Occipital lobe (tissue), 3 donors: ENCODE measurements at places on chromosomes 2 and 18.

DNA sequence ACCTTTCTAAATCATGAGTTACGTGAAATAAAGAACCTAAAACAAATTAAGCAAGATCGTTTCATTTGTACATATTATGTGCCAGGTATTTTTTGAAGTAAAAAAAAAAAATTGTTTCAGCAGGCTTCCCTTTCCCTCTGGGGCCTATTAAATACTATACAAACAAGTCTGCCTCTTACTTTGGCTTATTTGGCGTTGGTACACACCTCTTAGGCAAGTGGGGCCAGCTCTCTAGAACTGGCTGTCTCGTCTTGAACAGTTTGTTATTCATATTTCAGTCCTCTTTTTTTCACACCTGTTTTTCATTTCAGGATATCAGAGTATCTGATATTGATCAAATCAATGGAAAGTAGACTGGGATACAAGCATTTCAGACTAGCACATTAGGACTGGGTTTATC, 27.4 kb upstream of the PPP3R1 start:
- no peak for DNase-seq

DNA sequence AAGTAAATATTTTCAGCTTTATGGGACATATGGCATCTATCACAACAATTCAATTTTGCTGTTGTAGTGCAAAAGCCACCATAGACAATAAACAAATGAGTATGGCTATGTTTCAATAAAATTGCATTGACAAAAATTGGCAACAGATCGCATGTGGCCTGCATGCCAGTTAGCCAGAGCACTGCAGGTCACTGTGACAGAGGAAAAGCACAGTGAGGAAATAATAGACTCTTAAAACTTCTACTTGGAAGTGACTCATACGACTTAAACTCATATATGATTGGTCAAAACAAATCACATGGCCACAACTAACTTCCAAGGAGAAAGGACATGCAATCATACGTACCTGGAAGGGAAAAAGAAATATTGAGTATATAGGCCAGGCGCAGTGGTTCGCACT, 44.4 kb downstream of the EXOC6B start:
- no peak for DNase-seq

DNA sequence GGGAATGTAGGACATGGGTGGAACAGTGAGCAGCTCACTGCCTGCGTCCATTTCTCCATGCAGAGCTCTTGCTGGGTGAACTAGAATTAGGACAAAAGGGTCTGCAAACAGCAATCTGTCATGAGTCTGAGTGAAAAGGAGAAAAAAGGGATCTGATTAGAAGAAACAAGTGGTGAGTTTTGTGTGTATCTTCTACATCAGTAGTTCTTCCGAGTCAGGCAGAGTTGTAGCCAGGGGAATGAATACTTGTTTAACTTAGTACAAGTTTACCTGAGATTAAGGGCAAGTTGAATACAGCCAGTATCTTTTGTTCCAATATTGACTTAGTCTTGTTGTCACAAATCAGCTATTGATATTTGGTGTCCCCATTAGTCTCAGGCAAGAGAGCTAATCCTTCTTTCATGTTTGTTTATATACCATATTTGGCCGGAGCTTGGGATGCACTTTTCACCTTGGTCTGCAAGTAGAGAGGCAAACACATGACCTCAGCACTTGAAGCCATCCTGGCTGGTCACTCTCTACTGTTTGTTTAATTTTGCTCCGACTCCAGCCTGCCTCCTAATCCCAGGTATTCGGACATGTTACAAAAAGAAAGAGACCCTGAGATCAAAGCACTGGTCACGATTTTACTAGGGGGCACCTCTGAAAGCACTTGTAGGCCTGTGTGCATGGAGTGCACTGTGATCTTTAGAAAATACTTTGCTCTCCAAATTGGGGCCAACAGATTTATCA, 211.0 kb upstream of the NT5C1B start:
- DNase-seq, result no peak

DNA sequence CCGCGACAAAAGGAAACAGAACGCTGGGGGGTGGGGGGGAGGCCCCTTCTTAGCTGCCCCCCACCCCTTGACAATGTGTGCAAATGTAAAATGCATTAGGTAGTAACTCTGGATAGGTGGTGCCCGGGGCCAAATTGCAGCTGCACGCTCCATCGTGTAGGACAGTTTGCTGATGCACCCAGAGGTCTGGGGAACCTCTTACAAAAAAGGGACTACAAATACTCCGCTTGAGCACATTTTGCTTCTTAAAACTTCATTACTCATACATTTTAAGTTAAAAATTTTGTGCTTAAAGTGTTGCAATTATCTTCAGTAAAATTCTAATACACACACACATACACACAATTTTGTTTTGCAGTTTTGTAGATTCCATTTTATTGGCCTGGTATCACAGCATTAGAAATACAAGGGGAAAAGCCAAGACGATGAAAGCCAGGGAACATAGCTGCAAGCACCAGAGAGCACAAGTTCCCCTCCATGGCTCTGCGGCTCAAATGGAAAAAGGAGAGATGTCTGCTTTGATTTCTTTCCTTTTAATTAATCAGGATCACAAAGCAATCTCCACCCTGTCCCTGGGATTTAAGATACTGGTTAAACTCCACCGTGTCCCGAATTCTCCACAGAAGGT, 582.1 kb downstream of the ZEB2 start:
- no peak for DNase-seq

DNA sequence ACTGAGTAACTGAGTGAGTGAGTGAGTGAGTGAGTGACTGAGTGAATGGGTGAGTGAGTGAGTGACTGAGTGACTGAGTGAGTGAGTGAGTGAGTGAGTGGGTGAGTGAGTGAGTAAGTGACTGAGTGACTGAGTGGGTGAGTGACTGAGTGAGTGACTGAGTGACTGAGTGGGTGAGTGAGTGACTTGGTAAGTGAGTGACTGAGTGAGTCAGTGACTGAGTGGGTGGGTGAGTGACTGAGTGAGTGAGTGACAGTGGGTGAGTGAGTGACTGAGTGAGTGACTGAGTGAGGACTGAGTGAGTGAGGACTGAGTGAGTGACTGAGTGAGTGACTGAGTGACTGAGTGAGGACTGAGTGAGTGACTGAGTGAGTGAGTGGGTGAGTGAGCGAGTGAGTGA, 13.9 kb downstream of the MAL start:
- no peak for DNase-seq

- DNase-seq, result no peak
Measured at GRCh38 chr2:223232896-223233295, 180.9 kb downstream of the KCNE4 start.

- DNase-seq, result no peak
Measured at GRCh38 chr2:78127424-78127823, 605.2 kb upstream of the LRRTM4 start.

DNA sequence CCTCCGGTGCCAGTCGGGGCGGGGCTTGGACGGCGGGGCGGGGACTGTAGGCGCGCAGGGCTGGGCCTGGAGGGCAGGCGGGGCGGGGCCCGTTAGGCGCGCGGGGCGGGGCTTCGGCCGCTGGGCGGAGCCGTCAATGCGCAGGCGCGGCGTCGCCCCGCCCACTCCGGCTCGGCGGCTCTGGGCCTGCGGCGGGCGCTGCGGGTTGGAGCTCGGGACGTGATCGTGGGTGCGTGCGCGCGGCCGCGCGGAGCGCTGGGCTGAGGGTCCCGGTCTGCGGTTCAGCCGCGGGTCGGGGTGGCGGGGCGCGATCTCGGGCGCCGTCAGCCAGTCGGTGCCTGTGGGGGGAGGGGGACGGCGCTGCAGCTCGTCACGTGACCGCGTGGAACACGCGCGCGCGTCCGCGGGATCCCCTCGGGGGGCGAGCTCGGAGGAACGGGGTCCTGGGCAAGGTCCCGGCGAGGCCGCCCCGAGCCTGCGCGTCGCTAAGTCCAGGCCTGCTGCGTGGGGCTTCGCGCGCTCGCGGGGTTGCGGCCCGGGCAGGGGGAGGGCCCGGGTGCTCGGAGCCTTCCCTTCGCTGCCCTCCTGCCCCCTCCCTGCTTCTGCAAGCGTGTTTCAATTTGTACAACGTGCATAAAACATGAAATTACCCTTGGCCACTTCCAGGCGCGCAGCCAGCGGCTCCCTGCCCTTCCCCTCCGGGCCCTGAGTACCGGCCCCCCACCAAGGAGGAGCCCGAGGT, at the start of gene D2HGDH:
TSS of gene D2HGDH (plus strand) at position 164 of the 742 bp plus-strand sequence. CDS start 595 bp downstream, outside the sequence.
- DNase-seq, result peak; percentile 82

DNA sequence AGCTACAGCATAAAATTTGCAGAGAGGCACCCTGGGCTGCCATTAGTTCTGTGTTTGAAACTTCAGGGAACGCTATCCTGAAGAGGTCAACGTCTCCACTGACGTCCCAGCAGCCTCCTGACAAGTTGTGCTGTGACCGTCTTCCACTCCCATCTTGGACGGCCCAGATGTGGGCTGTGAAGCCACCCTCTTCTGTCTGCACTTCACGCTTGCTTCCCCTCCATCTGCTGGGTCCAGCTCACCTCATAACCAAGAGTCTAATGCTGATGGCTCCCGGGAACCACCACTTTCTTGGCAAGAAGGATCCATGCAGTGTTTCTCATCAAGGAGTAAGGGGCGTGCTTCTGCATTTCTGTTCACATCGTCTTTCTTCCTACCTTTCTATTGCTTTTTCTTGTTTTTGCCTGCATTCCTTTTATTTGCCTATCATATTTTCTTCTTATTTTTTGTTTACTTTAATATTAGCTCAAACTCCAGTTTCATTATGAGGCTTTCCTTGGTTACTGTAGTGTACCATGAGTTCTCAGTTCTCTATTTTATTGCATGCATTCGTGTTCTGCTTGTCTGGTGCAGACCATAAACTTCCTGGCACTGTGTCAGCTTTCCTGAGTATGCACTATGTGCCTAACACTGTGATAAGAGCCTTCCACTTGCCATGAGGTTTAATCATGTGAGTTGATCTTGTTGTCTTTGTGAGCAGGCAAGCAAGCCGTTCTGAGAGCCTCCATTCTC, 631.8 kb upstream of the RAB6C start:
- no peak for DNase-seq

GRCh38 chr18:63762518-63762917, 12.7 kb upstream of the SERPINB7 start:
- DNase-seq, result no peak

DNA sequence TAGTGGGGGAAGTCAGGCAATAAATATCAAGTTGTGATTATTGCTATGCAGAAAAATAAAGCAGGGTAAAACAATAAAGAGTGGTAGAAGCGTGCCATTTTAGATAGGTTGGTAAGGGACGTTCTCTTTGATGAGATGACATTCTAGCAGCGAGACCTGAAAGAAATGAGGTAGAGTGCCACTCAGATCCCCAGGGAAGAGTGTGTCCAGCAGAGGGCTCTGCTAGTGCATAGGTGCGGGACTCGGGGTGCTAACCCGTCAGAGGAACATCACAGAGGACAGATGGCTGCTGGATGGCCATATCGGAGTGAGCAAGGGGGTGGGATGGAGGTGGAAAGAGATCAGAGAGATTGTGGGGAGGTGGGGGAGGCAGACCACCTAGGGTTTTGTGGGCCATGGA, 16.3 kb upstream of the GTF2A1L start:
- DNase-seq, result no peak

GRCh38 chr2:39313575-39313974, 69.8 kb upstream of the CDKL4 start:
- DNase-seq, result no peak

GRCh38 chr2:101704046-101704466, 6.5 kb downstream of the MAP4K4 start:
- no peak for DNase-seq

DNA sequence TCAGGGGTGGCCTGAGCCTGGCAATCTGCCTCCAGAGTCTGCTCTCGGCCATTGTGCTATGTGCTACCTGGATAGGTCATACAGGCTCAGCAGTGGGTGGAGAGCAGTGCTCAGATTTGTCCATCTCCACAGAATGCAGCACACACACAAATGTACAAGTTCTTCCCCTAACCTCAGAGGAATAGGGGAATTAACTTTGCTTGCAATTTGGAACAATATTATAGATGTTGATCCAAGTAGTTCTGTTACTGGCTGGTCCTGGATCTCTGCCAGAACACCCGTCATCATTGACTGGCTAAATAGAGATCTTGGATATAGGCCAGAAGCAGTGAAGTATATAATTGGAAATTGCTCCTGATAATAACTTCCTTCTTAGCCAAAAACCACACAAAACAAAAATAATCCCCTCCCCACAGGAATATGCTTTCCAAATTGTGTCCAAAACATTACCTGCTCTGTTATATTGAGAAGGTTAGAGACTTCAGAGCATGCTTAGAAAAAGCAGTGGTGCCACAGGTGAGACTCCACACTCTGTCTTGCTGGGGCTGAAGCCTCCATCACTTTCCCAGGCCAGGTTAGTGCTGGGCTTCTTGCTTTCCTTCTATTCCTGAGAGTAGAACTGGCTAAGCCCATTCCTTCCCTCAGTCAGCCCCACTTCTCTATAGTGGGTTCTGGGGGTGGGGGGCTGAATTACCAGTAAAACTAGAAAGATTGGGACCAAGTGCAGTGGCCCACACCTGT, 38.8 kb downstream of the NCAPH start:
- no peak for DNase-seq

GRCh38 chr2:14313341-14313740, 319.2 kb upstream of the LRATD1 start:
- DNase-seq, result no peak

DNA sequence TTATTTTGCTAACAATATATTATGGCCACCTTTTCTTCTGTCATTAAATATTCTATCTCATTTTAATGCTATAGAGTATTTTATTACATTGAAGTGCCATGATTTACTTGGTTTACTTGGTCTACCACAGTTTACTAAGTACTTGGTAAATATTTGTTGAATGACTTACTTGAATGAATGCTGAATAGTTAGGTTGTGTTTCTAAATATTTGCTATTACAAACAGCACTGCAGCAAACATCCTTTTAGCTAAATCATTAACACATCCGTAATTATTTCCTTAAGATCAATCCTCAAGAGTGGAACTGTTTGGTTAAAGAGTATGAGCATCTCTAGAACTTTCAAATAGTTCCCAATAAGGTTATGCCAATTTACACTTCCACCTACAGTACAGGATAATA, 318.7 kb downstream of the MYCN start:
- no peak for DNase-seq

GRCh38 chr2:73114273-73114867, 1.6 kb upstream of the RAB11FIP5 start:
- no peak for DNase-seq

GRCh38 chr18:46814399-46814798, 57.5 kb upstream of the ST8SIA5 start:
- no peak for DNase-seq

DNA sequence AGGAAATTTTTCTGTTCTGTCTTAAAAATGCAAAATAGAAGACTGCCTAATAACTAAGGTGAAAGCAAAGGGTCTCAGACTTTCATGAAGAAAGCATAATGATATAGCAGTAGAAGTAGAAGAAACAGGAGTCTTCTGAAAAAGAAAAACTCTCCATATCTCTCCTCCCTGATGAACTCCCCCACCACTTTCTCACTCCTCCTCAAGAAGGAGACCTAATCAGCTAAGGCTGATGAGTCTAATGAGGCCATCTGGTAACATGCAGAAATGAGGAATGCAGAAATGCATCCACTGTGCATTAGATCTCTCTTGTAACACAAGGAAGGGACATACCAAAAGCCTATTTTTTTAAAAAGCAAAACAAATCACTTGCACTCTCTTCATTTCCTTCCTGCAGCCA, 273.7 kb upstream of the UBE2E3 start:
- no peak for DNase-seq

- DNase-seq, result no peak
Measured at GRCh38 chr2:224062481-224063297, 23.6 kb upstream of the SERPINE2 start.
